ENCODE measurements at places on chromosomes 7 and 10. TPM values are rescaled to one million over a fixed set of nuclear protein-coding genes. Genes with fewer than 3 reads are reported as not detected.

GRCh38 chr10:111204838-111205237 is 128.0 kb downstream of the ADRA2A start:
- peak; percentile 20 for DNase-seq

GRCh38 chr7:158422196-158422886 is 165.3 kb downstream of the PTPRN2 start:
- no peak for DNase-seq

DNA sequence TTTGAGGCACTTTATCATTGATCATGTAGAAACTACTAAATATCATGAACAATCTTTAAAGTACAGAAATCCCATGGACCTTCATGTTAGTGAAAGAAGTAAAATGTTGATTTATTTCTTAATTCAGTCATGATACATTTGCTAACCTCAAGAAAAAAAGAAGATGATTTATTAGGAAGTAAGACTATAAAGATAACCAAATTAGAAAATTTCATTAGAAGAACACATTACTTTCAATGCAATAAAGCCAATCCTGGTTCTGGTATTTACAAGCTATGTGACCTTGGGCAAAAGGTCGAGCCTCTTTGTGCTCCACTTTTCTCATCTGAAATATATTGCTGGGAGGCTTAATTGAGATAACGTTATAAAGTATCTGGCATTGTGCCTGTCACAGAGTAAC is 365.0 kb downstream of the KIF20B start:
- DNase-seq = peak; percentile 4

DNA sequence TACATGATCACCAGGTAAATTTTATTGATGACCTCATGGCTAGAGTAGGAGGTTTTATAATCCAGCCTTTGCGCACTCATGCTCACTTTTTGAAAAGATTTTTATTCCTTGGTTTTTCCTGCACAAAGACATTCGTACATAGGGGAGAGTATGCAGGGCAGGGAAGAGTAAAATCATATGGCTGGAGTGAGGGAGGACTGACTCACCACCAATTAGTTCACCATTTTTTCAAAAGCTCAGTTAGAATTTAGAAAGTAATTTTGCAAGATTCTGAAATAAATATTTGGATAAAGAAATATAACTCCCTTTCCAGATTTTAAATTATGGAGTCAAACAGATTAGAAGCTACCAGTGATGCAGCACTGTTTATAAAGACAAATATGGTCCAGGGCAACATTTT is 111.9 kb downstream of the SEMA3D start:
- DNase-seq = no peak

SEMA3E gene
- polyA plus RNA-seq = 0.15 TPM

MRLN gene
- polyA plus RNA-seq = 24.3 TPM

PRSS37 gene
- not detected for polyA plus RNA-seq

C10orf90 gene
- polyA plus RNA-seq = 0.30 TPM

Measured in kidney (tissue), 22 donors.